NCI-H524 treated with DMSO at 0.1 percent for 48 hours (cell line): ENCODE measurements at places on chromosomes 16 and 17.

DNA sequence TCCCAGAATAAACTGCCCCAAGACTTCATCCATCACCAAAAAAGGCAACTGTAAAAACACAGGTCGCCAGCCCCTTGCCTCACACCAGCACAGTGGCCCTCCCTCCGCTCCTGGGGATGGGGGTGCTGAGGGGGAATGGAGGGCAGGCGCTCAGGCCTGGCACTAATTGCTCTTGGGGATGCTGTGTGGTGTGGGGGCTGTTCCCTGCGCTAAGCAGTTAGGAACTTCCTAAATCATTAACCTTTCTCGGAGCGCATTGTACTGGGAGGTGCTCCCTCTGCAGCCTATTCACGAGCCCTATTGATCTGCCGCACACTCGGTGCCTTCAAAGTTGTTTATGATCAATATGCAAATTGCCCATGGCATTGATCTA, 199.9 kb downstream of the ZFHX3 start:
- DNase-seq, result no peak

GRCh38 chr17:51014129-51014528, 106.5 kb downstream of the SPAG9 start:
- DNase-seq, result no peak

DNA sequence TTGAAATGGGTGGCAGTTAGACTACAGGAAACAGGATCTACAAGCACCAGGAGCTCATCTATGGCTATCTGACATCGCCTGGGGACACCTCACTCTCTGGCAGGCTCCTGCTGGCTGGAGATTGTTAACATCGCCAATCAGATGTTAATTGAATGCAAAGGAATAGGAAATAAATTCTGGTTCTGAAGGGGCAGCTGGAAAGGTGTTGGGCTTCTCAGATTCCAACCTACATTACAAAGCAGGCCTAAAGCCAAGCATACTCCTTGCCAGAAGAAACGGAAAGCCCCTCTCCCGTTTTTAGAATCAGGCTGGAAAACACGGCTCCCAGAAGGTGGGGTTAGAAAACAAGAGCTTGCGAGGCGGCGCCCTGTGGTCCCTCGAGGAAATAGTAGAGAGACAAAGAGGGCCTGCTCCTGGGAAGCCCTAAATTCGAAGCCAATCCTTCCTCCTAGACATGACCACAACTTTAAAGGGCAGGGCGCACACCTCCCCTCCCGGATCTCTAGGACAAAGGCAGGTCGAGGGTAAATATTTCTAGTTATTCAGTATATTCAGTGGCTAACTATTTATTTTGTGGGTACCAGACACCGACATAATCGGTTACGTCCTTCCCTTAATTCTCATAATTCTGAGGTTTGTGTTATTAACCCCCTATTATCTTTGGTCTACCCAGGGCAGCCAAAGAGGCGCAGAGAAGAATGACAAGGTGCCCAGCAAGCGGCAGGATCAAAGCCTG, 763 bp upstream of the TOM1L1 start:
- no peak for DNase-seq

GRCh38 chr17:50180620-50181019, 14.8 kb downstream of the SGCA start:
- no peak for DNase-seq

GRCh38 chr17:76189741-76190140, 48.7 kb upstream of the FOXJ1 start:
- no peak for DNase-seq

DNA sequence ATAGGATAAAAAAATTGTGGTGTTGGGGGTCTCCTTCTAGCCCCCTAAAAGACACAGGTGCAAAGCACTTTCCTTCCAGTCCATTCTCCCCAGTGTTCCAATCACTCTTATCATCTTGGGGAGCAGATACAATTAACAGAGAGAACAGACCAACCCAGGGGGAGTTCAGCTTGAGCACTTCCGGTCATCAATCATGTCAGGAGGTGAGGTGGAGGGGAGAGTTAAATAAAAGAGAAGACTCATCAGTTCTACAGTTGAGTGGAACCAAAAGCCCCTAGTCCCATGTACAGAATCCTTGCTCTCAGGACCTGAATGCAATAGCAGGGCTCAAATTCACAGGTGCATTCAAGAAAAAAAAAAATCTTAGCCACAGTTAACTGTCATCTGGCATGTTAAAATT, 122.3 kb downstream of the DYNLRB2 start:
- DNase-seq, result no peak

- DNase-seq, result no peak
These were observed 2.8 kb downstream of the FN3K start for GRCh38 chr17:82737967-82738877.

- no peak for DNase-seq
These were observed 99.1 kb downstream of the MYH11 start for GRCh38 chr16:15757630-15758251.
